ENCODE measurements at places on chromosomes 12 and 14.

GRCh38 chr12:23662966-23663365 lies 286.5 kb downstream of the SOX5 start:
- DNase-seq: no peak

GRCh38 chr12:52772188-52772587 lies 5.0 kb downstream of the KRT76 start:
- DNase-seq: no peak

DNA sequence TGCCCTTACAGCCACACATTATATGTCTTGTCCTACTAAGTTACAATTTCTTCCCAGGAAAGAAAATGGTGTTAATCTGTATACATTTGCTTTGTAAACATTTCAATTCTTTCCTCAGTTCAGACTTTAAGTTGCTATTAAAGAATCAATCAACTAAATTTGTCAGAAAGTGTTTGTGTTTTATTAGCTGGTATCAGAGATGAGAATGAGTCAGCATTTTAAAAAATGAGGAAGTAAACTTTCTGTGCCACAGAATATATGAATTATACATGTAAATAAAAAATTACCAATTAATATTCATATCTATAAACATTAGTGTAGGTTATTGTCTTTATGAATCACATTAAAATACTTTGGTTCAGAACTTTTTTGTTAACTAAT lies 82.0 kb downstream of the LMO3 start:
- no peak for DNase-seq

DNA sequence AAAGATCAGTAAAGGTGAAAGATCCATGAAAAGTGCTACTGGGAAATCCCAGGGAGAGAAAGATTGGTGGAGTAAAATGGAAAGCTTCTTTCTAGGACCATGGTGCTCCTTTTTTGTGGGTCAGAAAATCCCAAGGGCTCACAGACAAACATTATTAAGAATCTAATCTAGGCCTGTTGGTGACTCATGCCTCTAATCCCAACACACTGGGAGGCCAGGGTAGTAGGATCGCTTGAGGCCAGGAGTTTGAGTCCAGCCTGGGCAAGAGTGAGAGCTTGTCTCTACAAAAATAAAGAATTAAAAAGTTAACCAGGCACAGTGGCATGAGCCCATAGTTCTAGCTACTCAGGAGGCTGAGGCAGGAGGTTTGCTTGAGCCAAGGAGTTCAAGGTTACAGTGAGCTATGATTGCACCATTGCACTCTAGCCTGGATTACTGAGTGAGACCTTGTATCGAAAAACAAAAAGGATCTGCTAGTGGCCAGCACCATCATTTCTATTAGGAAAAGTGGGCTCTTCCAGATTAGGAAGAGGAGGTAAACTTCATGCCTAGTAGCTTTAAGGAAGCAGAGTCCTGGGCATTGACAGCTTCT lies 43.0 kb downstream of the TXNRD1 start:
- DNase-seq: no peak

DNA sequence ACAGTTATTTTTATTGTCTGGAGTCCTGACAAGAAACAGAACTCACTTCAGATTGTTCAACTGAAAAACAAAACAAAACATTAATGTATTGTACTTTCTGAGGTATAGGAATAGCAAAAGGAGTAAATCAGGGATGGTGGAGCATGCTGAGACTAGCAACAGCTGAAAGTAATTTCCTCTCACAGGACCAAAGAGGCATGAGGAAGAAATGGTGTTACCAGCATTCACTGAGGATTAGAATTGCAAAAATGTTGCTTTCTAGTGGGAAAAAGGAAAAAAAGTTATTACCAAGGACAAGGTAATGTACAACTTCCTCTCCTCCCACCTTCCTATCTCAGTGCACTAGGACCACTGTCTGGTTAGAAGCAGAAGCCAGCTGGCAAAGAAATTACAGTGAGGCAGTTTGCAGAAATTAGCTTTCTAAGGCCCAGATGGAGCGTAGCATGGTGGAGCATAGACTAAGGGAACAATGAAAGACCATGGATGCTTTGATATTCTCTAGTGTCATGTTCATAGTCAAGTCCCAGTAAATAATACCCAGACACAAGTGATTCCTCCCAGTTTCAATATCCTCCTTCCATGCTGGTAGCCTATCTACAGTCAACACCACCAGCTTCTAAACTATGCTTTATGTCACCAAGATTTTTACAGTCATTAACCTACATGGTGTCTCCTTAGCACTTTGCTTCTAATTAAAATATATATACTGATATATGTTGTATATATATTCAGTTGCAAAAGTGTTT lies 133.7 kb upstream of the DCN start:
- DNase-seq: no peak

GRCh38 chr12:7075518-7075917 lies 15.0 kb downstream of the C1S start:
- DNase-seq: no peak
